Activated CD4-positive, alpha-beta memory T cell treated with anti-CD3 and anti-CD28 coated beads for 36 hours (primary cell): ENCODE measurements at places on chromosomes 13 and 19. TPM values are rescaled to one million over a fixed set of nuclear protein-coding genes. Genes with fewer than 3 reads are reported as not detected.

Gene CEACAM4
- not detected for total RNA-seq

GRCh38 chr19:46616631-46617322 lies 8.1 kb downstream of the PTGIR start:
- no peaks in the 10 kb centered on the region for H3K27me3 ChIP-seq
- H3K27ac ChIP-seq, result peak overlapping the region; percentile 89
- H3K4me3 ChIP-seq, result peak overlapping the region; percentile 63
- H3K36me3 ChIP-seq, result peaks cover 2% of the 10 kb centered on the region

DNA sequence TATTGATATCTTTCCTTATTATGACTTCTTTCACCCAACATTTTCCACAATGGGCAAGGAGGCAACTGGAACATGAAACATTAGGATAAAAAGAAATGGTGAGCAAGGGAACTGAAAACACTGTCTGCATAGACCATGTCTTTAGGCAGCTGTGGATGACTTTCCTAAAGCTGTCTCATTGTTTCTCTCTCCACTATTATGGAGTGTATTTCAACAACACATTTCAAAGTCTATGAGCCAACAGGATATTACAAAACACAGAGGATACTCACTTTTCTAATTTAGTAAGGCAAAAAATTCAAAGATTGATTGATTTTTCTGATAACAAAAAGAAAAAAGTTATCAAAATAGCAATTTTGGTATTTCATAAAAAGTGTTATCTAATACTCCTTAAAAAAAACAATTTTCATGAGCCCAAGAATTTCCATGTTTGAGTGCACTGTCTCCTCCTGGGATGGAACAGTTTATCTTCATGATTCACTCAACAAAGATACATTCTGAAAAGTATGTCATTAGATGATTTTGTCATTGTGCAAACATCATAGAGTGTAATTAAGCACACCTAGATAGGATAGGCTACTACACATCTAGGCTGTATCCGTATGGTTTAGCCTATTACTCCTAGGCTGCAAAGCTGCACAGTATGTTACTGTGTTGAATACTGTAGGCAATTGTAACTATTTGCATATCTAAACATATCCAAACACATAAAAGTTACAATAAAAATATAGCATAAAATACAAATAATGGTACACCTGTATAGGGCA lies 1568.4 kb downstream of the SLITRK5 start:
- H3K36me3 ChIP-seq, result no peaks in the 10 kb centered on the region
- no peak for DNase-seq
- no peaks in the 10 kb centered on the region for H3K27me3 ChIP-seq
- H3K4me3 ChIP-seq, result no peak overlapping the region
- no peaks in the 10 kb centered on the region for H3K4me1 ChIP-seq

Gene TPP2
- total RNA-seq, result 64.7 TPM

DNA sequence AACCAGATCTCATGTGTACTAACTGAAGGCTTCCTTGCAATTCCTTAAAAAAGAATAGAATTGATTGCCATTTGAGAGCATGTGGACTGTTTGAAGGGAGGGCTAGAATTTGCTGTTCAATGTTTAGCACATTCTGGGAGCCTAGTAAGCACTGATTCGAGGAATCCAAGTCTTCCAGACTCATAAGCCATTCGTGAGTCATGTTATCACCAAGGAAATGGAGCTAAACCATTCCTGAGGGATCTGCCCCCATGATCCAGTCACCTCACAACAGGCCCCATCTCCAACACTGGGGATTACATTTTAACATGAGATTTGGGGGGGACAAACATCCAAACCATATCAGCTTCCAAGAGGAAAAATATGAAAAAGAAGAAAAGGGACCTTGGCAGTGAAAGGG lies 276.4 kb downstream of the KCNRG start:
- no peaks in the 10 kb centered on the region for H3K36me3 ChIP-seq
- H3K4me3 ChIP-seq, result no peak overlapping the region
- no peak for DNase-seq
- H3K27ac ChIP-seq, result no peak overlapping the region
- H3K27me3 ChIP-seq, result no peaks in the 10 kb centered on the region

DNA sequence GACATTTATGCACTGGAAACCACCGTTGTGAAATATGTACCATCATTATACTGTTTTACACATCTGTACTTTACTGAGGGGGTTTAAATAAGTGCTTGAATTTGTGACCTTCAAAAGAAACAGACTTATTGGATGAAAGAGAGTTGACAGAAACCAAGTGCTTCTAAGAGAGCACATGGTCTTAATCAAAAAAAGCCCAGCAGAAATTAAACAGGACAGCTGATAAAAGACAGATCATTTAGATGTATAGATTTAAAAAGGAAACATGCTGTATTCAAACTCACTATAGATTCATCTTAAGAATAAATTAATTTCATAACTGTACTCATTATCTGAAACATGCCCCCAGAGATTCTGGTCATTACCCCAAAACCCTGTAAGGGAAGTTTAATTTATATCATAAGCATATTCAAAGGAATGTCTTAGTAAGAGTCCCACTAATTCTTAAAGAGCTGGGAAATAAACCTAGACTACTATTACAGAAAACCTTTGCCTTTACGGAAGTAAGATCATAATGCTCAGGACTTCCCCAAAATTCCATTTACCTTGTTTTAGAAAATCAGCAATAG lies 421.8 kb downstream of the DCT start:
- no peak overlapping the region for H3K27ac ChIP-seq
- H3K36me3 ChIP-seq, result no peaks in the 10 kb centered on the region
- no peak overlapping the region for H3K4me3 ChIP-seq
- DNase-seq, result no peak
- no peaks in the 10 kb centered on the region for H3K4me1 ChIP-seq

DNA sequence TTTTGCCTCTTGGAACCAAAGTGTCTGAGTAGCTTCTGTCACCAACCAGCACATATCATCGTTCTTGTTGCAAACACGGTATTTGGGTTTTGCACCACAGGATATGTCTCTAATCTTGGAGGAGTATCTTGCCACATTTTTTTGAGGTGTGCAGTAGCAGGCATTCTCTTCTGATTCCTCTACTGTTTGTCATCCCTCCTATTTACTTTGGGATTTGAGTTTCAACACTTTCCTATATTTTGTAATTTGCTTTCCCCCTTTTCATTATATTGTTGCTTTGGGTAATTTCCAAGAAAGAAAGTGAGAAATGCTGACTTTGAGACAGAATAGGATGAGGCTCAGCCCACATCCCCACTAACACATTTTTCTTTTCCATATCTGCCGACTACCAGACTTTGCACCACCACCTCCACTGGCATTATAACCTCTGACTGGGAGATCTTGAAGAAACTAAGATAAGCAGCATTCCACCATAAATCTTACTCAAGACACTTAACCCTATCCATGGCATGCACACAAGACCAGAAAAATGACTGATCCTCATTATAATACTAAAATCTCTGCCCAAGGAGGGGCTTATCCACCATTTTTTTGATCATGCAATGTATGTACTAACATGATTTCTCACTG lies 12.0 kb upstream of the DZIP1 start:
- H3K4me3 ChIP-seq, result no peak overlapping the region
- H3K27me3 ChIP-seq, result peaks cover 6% of the 10 kb centered on the region
- H3K4me1 ChIP-seq, result no peaks in the 10 kb centered on the region
- DNase-seq, result no peak
- no peak overlapping the region for H3K27ac ChIP-seq

DNA sequence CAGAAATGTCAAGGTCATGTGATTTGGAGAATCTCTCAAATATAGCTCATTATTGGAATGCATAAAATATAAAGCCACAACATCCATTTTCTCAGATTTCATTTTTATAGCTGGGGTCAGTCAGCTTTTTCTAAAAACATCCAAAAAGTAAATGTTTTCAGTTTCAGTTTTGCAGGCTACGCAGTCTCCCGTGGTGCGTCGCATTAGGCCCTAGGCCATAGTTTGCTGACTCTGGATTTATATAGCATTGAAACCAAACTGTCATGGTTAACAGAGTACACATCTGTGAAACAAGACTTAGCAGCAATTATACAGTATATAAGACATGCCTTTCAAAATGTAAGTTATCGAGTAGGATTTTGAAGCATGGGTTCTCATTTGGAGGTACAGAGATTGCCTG lies 140.0 kb downstream of the IRS2 start:
- H3K27ac ChIP-seq, result no peak overlapping the region
- H3K4me1 ChIP-seq, result no peaks in the 10 kb centered on the region
- H3K36me3 ChIP-seq, result no peaks in the 10 kb centered on the region
- no peak for DNase-seq

DNA sequence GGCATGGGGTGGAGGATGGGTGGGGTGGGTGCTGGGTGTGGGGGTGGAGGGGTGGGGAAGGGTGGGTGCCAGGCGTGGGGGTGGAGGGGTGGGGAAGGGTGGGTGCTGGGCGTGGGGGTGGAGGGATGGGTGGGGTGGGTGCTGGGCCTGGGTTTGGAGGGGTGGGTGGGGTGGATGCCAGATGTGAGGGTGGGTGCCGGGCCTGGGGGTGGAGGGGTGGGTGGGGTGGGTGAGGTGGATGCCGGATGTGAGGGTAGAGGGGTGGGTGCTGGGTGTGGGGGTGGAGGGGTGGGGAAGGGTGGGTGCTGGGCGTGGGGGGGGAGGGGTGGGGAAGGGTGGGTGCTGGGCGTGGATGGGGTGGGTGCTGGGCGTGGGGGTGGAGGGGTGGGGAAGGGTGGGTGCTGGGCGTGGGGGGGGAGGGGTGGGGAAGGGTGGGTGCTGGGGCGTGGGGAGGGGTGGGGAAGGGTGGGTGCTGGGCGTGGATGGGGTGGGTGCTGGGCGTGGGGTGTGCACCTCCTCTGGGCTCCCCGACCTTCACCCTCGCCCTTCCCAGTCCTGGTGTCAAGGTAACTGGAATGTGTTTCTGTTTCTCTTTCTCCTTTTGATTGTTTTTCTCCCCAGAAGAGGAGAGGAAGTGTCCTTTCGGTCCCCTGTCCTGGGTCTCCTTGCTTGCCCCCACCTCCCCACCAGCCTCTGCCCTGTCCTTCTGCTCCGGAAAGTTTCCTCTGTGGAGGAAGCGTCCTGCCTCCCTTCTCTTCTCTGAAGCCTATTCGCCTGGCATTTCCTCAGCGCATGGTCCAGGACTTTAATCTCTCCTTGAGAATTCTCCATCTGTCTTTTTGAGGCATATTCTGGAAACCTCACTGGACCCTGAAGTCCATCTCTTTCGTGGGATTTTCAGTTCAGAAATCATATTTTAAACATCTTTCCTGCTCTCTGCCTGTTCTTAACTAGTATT lies 22.9 kb upstream of the CFAP97D2 start:
- H3K27ac ChIP-seq, result peak overlapping the region; percentile 87
- H3K27me3 ChIP-seq, result no peaks in the 10 kb centered on the region
- H3K36me3 ChIP-seq, result no peaks in the 10 kb centered on the region
- peaks cover 65% of the 10 kb centered on the region for H3K4me1 ChIP-seq

- H3K27me3 ChIP-seq, result no peaks in the 10 kb centered on the region
- H3K4me1 ChIP-seq, result no peaks in the 10 kb centered on the region
- no peak overlapping the region for H3K4me3 ChIP-seq
- peaks cover 5% of the 10 kb centered on the region for H3K36me3 ChIP-seq
- no peak overlapping the region for H3K27ac ChIP-seq
These were observed 136.4 kb downstream of the PTPRS start for GRCh38 chr19:5204212-5204611.

Gene GJA3
- total RNA-seq, result 0.29 TPM

Gene GNG8
- 9.5 TPM for total RNA-seq

GRCh38 chr13:90918536-90918935 lies 429.0 kb upstream of the MIR17HG start:
- no peaks in the 10 kb centered on the region for H3K36me3 ChIP-seq
- no peak overlapping the region for H3K27ac ChIP-seq
- no peaks in the 10 kb centered on the region for H3K4me1 ChIP-seq
- no peak overlapping the region for H3K4me3 ChIP-seq

Gene OR7E24
- total RNA-seq, result not detected

DNA sequence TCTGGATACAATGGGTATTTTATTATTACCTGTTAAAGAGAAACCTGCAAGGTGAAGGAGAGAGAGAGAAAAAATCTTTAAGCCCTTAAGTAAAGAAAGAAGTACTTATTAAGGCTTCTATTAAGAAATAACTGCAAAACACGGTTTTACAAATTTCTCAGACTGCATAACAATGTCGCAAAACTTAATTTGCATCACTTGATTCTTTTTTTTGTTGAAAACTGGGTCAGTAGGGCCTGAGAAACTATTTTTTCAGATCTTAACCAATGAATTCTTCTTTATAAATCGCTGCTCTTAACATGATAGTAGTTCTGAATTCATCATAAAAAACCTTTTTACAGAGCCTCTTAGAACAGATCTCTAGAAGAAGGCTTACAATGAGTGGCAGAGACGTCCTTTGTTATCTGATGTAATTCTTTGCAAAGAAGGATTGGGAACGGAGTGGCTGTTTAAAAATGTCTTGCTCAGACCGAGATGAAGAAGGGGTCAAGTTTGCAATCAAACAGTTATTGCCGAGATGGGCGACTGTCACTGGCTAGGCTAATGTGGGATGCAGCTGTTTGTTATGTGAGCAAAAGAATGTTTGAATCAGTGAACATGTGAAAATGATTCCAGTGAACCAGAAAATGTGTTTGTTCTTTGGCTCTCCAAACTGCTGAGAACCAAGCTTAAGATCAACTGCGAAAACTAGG lies 76.3 kb downstream of the ZNF536 start:
- no peak for DNase-seq
- H3K36me3 ChIP-seq, result no peaks in the 10 kb centered on the region
- no peaks in the 10 kb centered on the region for H3K4me1 ChIP-seq
- no peak overlapping the region for H3K4me3 ChIP-seq

GRCh38 chr13:65825039-65825438 lies 1405.1 kb downstream of the PCDH9 start:
- DNase-seq, result no peak
- H3K27me3 ChIP-seq, result no peaks in the 10 kb centered on the region
- no peaks in the 10 kb centered on the region for H3K36me3 ChIP-seq
- no peak overlapping the region for H3K4me3 ChIP-seq
- H3K27ac ChIP-seq, result no peak overlapping the region

GRCh38 chr19:12617646-12618045 lies 6.9 kb downstream of the ZNF791 start:
- no peak overlapping the region for H3K27ac ChIP-seq
- no peak overlapping the region for H3K4me3 ChIP-seq
- peaks cover 33% of the 10 kb centered on the region for H3K4me1 ChIP-seq
- H3K27me3 ChIP-seq, result no peaks in the 10 kb centered on the region

Gene CLDND2
- total RNA-seq, result 4.8 TPM

- peaks cover 3% of the 10 kb centered on the region for H3K36me3 ChIP-seq
- H3K4me3 ChIP-seq, result no peak overlapping the region
- H3K27me3 ChIP-seq, result peaks cover 4% of the 10 kb centered on the region
- H3K4me1 ChIP-seq, result no peaks in the 10 kb centered on the region
These were observed 18.7 kb upstream of the SPRYD7 start for GRCh38 chr13:49954674-49955455.

DNA sequence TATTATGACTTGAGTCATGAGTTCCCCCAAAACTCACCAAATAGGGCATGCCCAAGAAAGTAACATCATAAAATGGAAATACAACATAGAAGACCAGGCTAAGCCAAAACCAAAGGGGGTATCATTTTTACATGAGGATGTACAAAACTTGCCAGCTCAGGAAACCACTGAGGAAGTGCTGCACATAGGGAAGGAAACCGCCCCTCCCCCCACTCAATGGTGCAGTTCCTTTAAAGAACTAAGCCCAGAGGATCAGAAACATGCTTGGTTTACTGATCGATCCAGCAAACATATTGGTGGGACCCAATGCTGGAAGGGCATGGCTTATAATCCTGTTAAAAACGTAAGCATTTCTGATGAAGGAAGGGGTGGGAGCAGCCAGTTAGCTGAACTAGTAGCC lies 4.2 kb upstream of the ZNF486 start:
- H3K4me1 ChIP-seq, result peaks cover 26% of the 10 kb centered on the region
- H3K27ac ChIP-seq, result no peak overlapping the region
- no peaks in the 10 kb centered on the region for H3K27me3 ChIP-seq
- H3K36me3 ChIP-seq, result peaks cover 7% of the 10 kb centered on the region
- DNase-seq, result peak; percentile 12

- no peak for DNase-seq
- H3K27ac ChIP-seq, result no peak overlapping the region
- no peaks in the 10 kb centered on the region for H3K36me3 ChIP-seq
These were observed 783.4 kb upstream of the ARGLU1 start for GRCh38 chr13:107351305-107351704.
